ENCODE measurements at places on chromosomes 16 and 17.

DNA sequence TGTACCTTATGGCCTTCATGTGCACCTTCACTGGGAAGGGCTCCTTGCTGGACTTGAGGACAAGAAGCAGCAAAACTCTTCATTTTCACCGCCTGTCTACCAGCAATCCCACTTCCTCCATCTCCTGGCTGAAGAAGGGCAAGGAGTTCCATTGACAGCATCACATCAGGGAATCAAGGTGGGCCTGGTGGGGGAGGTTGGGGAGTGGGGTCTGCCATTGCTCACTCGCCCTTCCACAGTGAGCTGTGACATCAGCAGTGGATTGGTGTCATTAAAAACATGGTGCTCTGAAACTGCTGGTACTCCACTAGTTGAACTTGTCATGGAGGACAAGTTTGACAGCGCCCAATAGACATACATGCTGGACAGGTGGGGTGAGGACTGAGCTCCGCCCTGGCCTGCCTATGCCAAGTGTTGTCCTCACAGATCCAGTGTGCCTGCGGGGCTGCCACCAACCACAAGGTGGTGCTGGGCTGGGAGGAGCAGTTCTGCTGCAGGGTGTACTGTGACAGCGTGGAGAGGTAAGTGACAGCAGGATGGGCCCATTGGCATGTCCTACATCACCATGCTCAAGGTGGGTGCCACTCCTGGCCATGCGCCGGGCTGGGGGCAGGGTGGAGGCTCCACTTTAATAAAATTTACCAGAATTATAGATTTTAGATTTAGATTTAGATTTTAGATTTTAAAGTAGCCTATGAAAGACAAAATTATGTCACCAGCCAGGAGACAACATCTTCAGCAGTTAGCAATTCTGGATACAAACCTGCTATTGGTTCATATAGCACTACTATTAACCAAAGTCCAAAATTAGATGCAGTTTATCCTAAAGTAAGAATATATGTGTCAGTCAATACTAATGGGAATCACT lies 1729.1 kb downstream of the TP53TG3F start:
- no peak for DNase-seq

GRCh38 chr17:74743755-74744154 lies 4.7 kb upstream of the NHERF1 start:
- DNase-seq: no peak

- no peak for DNase-seq
Observed at GRCh38 chr16:48317026-48317425, 68.2 kb downstream of the SIAH1 start.

DNA sequence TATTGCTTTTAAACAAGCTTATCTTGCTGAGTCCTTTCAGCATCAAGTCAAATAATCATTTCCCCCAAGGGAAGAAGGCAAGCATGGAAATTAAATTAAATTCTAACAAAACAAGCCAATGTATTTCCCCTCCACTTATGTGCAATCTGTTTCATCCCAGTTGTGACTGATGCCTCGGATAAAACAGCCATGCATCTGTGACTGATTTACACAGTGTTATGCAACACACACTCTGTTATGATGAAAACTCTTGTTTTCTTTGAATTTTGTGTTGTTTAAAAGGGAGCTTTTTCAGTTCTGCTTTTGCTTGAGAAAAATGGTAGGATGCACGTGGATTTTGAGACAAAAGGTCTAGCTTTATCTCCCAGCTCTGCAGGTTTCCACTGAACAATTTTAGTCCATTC lies 32.6 kb downstream of the TMEM100 start:
- no peak for DNase-seq

- no peak for DNase-seq
Observed at GRCh38 chr17:32152130-32152529, 9.8 kb downstream of the RHOT1 start.

- DNase-seq: no peak
Observed at GRCh38 chr16:55033225-55034156, 102.8 kb downstream of the IRX5 start.

GRCh38 chr17:12040478-12040877 lies 19.8 kb downstream of the MAP2K4 start:
- no peak for DNase-seq

GRCh38 chr17:77210946-77211541 lies 70.3 kb downstream of the SEC14L1 start:
- DNase-seq: no peak

- no peak for DNase-seq
Observed at GRCh38 chr17:50614471-50615051, 20.1 kb upstream of the ABCC3 start.

DNA sequence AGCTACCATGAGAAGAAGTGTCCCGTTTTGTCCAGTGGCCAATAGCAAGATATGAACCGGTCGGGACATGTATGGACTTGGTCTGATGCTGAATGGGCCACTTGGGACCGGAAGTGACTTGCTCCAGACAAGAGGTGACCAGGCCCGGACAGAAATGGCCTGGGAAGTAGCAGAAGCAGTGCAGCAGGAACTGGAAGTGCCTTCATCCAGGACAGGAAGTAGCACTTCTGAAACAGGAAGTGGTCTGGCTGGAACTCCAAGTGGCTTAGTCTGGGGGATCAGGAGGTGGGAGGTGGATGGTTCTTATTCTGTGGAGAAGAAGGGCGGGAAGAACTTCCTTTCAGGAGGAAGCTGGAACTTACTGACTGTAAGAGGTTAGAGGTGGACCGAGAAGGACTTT lies 5.3 kb downstream of the EFNB3 start:
- no peak for DNase-seq

- DNase-seq: peak; percentile 83
Observed at GRCh38 chr17:81959362-81960129, 1.4 kb downstream of the NOTUM start.

GRCh38 chr17:51848451-51848850 lies 310.1 kb downstream of the CA10 start:
- DNase-seq: no peak

- no peak for DNase-seq
Observed at GRCh38 chr16:4697848-4698291, 4.5 kb downstream of the NUDT16L1 start.

- DNase-seq: no peak
Observed at GRCh38 chr16:87493608-87494280, 920 bp upstream of the ZCCHC14 start.

- DNase-seq: no peak
Observed at GRCh38 chr17:80959330-80960036, 32.2 kb upstream of the CHMP6 start.

DNA sequence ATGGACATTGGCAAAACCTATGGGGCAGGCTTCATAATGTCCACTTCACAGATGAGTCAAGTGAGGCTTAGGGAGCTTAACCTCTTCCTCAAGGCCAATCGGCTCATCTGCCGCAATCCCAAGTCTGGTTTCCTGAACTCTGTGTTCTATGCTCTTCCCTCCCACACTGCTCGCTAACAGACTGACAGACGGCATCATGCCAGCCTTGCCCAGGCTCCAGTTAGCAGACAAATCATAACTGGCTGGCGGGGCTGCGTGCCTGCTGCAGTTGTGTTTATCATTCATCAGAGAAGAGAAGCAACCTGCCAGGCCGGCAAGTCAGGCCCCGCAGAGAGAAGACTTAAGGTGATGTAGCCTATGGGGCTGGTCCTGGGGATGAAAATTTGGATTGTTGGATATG lies 216.2 kb upstream of the ASIC2 start:
- DNase-seq: no peak

GRCh38 chr16:70380919-70381603 lies 34.4 kb downstream of the DDX19A start:
- DNase-seq: peak; percentile 92

GRCh38 chr17:21200590-21201297 lies 13.2 kb downstream of the TMEM11 start:
- DNase-seq: no peak

DNA sequence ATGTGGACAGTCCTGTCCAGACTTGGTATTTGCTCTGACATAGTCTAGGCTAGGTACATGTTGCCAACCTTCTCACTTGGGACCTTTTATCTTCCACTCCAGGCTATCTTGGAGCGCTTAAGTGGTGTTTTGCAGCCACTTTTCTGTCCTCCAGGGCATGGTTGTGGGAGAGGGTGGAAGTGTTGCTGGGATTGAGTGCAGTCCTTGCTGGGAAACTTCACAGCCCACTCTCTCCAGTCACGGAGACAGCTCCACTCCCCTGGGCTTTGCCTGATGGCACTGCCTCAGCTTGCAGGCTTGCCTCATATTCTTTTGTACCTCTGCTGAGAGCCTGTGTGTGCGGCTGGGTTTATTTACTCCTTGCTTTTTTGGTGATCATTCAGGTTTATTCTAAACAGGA lies 17.4 kb downstream of the RPA1 start:
- DNase-seq: no peak

DNA sequence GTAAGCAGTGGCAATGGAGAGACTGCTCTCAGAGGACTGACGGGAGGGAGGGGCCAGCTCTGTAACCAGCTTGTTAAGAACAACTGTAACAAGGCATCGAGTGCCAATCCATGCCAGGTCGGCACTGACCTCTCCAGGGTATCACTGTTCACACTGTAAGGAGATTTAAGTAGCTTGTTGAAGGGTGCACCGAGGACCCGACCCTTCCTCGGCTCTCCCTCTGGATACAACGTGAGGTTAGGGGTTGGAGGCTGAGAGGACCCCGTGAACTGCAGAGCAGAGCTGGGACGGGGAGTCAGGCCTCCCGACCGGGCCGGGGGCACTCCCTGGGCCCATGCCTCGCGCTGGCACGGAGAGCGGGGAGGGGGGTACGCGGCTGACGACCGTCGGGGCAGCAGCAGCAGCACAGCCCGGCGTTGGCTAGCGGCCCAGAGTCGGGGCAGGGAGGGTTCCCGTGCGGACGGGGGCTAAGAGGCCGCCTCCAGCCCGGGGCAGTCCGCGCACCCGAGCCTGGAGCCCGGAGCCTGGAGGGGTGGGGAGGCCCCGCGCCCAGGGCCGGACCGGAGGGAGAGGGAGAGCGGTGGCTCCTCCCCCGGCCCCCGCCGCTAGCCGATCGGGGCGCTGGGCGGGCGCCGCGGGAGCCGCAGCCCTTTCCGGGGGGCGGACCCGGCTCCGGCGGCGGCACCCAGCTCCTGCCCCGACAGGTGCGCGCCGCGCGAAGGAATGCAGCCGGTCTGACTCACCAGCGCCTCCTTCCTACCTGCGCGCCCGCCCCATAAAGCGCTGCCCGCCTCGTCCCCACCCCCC lies at the start of gene ITGB4:
Gene ITGB4, plus strand, starts transcription at position 804 of the 807 bp plus-strand sequence. CDS start 3,245 bp downstream, outside the sequence.
- DNase-seq: peak; percentile 51

GRCh38 chr17:72592242-72592966 lies 471.6 kb downstream of the SOX9 start:
- peak; percentile 48 for DNase-seq

- no peak for DNase-seq
Observed at GRCh38 chr17:2266865-2267228, 36.7 kb downstream of the SMG6 start.

- no peak for DNase-seq
Observed at GRCh38 chr17:66655861-66656260, 179.1 kb upstream of the CACNG5 start.

GRCh38 chr17:21517538-21518293 lies 141.6 kb downstream of the KCNJ12 start:
- no peak for DNase-seq

DNA sequence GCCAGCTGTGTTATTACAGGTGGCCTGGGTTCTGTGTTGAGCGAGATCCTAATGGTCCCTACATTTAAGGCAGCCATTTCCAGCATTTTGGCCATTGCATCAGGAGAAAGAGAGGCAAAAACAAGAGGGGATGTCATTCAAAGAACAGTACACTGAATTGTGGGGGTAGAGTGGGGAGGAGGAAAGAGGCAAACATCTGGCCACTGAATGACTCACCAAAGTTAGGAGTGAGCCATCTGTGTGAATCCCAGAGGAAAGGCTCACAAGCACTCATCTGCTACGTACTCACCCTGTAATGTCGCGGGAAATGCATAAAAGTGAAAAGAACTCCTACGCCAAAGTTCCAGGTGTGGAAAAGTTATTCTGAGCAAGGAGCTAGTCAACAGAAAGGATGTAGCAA lies 16.7 kb downstream of the KRABD2 start:
- no peak for DNase-seq

DNA sequence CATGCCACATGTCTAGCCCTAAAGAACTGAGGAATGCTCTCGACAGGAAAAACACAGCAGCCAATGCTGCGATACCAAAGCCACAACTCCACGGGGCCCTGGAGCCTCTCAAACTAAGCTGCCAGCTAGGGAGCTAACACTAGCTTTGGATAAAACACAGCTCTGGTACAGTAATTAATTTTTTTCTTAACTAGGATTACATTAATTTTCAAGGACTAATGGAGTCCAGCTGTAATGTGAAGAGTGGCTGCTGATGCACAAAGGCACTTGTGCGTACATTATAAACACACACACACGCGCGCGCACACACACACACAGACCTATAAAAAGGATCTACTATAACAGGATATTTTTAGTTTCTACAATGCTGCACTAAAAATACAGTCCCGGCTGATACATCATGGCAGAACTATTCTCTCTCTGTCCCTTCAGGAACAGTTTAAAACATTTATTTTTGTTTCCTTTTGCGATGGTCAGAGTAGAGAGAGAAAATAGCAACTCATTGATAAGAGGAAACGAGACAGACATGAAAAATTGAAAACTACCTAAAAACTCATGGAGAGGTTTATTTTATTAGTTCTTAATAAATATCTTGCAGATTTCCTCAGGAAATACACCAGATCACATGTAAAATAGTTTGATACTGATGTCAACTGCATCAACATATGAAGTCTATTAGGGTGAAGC lies 88.5 kb downstream of the SMG6 start:
- no peak for DNase-seq

DNA sequence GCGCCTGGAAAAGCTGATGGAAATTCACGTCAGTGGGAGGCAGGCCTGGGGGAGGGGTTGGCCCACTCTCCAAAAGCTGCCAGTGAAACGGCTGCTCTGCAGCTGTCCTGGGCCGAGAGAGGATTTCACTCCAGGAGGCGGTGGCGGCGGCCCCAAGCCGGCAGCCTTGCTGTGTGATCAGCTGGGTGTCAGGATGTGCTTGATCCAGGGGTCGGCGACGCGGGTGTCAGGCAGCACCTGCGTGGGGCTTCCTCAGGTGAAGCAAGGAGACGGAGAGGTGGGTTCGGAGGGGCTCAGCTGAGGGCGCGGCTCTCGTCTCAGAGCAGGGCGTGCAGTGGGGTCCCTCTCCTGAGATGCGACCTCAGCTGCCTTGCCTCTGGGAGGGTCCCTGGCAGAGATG lies 7.0 kb downstream of the CBFA2T3 start:
- DNase-seq: no peak

DNA sequence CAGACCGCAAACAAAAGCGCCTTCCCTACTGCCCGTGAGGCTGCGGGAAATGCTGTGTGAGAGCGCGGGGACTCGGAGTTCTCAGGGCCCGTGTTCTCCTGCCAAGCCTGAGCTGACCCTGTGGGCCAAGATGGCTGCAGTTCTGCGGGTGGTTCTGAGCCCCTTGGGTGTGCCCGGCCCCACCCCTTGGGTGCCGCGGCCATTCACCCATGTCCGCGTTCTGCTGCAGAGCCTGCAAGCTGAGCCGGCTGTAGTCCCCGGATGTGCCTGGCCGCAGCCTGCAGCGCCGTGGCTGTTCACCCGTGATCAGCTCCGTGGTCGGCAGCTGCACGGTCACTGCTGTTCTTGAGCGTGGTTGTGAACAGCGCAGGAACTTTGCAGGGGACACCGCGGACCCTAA lies 20.0 kb downstream of the ACSF3 start:
- DNase-seq: no peak

Data from T-cell (primary cell).